ENCODE measurements at places on chromosomes 11 and 22.

GRCh38 chr11:32829680-32830412 is at the start of gene PRRG4:
TSS of gene PRRG4 (plus strand) at chr11:32829927. CDS start at chr11:32830530, 603 bp downstream.
- DNase-seq, result no peak

DNA sequence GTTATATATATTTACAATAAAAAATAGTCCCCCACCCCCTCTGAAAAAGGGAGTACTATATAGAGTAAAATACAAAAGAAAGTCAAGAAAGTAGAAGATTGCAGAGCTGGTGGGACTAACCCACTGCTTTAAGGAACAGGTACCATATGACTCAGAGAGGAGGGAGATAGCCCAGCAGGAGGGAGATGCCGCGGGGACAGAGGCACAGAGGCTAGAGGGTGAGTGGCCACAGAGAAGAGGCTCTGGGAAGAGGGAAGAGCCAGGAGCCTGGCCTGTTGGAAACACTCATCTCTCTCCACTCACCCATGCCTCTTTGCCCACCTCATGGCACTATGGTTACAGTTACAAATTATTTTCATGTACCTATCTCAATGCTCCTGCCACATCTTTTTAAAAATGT is 53.6 kb upstream of the LYVE1 start:
- no peak for DNase-seq

DNA sequence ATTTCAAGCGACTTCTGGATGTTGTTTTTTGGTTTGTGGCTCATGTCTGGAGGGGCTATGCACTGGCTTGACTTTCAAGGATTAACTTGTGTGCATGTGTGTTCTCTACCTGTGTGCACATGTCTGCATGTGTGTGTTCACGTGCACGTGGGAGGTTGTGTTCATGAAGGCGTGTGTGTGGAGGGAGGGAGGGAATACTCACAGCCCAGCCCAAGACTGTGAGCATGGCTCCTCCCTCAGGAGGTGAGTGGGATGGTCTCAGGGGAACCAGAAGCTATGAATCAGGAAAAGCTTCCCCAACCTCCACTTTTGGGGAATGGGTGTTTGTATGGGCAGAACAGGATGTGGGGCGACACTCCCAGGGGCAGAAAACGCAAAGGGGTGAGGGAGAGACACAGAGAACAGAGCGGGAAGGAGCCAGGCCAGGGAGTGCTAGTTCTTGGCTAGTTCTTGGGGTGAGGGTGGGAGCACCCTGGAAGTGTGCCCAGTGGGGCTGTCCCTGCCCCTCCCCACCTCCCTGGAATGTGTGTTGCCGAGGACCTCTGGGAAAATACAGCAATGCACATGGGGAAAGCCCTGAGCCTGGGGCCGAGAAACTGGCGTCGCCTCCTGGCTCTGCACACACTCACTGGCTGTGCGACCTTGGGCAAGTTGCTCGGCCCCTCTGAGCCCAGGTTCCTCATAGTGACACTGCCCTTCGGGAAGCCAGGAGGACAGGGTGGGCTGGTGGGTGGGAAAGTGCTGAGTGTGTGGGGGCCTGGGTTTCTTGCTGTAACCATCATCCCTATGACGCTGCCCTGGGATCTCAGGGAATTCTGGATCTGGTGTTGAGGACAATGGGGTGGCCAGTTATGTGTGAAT is 16.9 kb upstream of the ALX4 start:
- DNase-seq, result no peak

DNA sequence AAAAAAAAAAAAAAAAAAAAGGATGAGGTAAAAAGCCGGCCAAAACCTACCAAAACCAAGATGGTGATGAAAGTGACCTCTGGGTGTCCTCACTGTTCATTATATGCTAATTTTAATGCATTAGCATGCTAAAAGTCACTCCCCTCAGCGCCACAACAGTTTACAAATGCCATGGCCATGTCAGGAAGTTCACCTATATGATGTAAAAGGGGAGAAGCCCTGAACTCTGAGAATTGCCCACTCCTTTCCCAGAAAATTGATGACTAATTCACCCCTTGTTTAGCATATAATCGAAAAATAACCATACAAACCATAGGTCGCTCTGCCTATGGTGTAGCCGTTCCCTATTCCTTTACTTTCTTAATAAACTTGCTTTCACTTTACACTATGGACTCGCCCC is 11.1 kb downstream of the C11orf96 start:
- DNase-seq, result no peak

DNA sequence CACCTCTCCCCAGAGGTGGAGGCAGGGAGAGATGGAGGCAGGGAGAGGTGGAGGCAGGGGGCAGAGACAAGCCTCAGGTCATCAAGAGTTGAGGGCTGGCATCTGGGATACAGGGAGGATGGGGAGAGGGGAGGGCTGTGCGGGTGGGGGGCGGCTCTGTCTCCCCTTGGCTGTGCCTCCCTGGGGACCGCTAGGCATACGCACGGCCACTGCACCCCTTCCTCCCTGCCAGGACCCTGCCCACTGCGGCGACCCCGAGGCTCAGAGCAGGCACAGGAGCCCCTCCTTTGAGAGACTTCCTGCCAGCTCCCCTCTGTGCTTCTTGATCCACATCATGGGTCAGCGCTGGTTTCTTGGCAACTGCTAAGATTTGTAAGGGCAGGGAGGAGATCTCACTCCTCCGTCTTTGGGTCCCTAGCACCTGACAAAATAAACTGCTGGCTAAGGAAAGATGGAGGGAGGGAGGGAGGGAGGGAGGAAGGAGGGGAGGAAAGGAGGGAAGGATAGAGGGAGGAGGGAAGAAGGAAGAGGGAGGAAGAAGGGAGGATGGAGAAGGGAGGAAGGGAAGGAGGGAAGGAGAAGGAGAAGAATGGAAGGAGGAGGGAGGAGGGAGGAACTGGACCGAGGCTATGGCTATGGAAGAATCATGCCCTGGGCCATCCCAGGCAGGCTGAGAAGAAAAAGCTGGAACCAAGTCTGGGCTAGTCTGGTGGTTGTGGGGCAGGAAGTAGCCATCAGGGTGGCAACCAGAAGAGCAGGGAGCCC is 18.5 kb downstream of the PRR33 start:
- DNase-seq, result no peak

DNA sequence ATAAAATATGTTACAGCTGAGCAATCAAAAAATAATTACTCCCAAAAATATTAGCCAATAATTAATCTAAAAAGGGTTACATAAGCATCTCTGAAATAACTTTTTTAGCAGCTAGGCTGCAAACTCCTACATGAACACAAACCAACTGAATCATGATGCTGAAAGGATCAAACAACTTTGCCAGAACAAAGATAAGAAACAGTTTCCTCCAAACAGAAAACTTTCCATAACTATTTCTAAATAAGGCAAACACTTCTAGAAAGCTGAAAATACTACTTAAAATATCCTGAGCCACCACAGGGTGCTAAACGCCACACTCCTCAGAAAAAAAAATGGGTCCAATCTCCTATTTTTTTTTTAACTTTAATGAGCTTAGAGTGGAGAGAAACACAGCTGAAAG is 68.6 kb upstream of the ARHGAP32 start:
- no peak for DNase-seq

- no peak for DNase-seq
Measured at GRCh38 chr11:129790106-129790505, 25.5 kb upstream of the TMEM45B start.

DNA sequence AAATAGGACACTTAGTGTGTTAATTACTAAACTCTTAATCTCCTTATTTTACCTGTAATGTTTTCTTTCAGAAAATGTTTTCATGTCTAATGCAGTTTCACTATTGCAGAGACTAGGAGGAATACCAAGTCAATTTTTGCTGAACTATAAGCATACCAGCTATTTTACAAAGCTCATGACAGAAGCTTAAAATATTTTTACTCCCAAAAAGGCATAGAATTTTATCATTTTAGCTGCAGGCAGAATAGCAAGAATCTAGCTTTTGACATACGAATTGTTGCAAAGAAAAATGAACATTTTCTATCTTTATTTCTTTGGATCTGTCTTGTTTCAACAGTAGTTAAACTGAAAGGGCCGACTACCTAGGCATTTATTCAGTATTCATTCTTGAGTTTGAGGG is 366.9 kb downstream of the FAT3 start:
- no peak for DNase-seq

DNA sequence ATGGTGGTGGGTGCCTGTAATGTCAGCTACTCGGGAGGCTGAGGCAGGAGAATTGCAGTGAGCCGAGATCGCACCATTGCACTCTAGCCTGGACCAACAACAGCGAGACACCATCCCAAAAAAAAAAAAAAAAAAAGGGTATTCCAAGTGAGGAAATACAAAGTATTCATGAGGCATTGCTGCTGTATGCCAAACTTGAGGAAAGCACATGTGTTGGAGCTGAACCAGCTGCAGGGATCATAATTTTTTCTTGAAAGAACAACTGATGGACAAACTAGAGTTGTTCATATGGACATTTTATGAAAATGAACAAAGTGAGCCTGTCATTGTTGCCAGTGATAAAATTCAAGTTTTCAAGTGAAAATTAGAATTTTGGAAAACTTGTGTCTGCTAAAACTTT is 15.8 kb downstream of the MARK2 start:
- DNase-seq, result no peak

- no peak for DNase-seq
Measured at GRCh38 chr11:3347127-3347526, 31.8 kb downstream of the ZNF195 start.

GRCh38 chr11:65952052-65952521 is 6.8 kb downstream of the TSGA10IP start:
- no peak for DNase-seq

GRCh38 chr11:795634-796564 is 2.2 kb downstream of the SLC25A22 start:
- no peak for DNase-seq

DNA sequence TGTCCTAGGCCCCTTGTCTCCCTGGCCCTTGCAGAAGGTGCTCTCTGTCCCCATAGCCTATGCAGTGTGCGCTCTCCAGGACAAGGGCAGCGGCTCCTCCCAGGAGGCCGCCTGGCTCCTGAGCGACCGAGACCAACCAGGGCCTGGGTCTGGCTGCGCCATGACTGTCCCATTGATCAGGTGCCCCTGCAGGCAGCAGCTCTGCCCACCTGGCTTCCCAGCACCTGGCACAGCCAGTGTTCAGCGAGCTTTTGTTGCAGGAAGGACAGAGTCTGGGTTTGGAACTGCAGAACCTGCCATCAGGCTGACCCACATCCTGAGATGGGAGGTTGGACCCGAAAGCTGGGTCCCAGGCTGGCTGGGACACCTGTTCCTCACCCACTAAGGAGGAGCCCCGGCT is 1001.1 kb downstream of the BRD1 start:
- DNase-seq, result no peak

- no peak for DNase-seq
Measured at GRCh38 chr11:3969613-3970012, 114.1 kb downstream of the STIM1 start.

DNA sequence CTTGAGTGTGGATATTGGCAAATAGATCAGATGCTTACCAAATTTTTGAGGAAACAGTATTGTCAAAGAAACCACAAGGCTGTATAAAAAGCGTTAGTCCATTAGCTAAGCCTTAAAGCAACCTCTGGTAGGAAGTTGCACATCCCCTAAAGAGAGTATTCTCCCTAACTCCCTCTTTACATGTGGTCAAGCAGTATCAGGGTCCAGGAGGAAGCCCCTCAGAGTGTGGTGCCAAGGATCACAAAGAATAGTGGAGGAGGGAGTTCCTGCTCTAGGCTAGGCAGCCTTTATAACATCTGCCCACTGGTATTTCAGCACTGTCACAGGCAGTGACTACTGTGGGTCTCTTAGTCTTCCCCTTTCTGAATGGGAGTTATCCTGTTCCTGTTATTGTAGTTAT is 18.8 kb upstream of the AMPD3 start:
- DNase-seq, result no peak

GRCh38 chr11:7844521-7844920 is 47.8 kb upstream of the OR5P2 start:
- no peak for DNase-seq

DNA sequence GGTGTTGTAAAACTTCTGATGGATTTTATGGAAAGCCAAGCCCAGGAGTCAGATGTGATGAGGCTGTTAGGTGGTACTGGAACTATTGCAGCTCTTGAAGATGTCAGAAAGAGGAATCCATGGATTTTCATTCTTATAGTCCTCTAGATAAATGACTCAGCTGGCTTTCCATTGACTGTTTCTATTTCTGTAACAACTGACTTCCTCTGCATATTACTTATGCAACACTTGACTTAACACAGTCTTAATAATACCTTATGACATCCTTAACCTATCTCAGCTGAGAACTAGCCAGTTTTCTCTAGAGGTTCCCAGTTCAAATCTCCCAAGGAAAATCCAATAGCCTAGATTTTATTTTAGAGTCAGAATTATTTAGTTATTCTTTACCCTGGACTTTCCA is 263.8 kb downstream of the LUZP2 start:
- no peak for DNase-seq

DNA sequence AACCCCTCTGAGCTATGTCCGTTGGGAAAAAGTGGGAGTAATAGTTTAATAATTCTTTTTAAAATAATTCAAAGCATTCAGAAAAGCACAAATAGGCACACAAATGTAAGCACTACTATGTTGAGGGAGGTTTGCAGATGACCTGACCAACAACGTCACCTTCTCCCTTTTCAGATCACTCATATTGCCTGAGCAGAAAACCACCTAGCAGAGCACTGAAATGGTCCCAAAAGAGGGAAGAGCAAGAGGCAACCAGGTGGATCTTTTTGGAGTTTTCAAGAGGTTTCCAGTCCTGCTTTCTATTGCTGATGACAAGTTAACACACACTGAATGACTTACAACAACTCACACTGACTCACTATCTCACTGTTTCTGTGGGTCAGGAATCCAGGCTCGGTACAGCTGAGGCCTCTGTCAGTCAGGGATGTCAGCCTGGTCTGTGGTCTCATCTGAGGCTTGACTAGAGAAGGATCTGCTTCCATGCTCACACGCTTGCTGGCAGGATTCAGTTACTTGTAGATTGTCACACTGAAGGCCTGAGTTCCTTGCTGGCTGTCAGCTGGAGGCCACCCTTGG is 4.3 kb upstream of the PGA3 start:
- DNase-seq, result no peak

GRCh38 chr11:44748606-44749005 is 21.8 kb downstream of the TSPAN18 start:
- DNase-seq, result no peak

Data from urinary bladder (tissue), 4 donors.